ENCODE measurements at places on chromosomes 12 and 14. TPM values are rescaled to one million over a fixed set of nuclear protein-coding genes. Genes with fewer than 3 reads are reported as not detected.

The SIX6 gene
- not detected for total RNA-seq

- peaks cover 18% of the 10 kb centered on the region for H3K4me1 ChIP-seq
- H3K27ac ChIP-seq, result no peak overlapping the region
- peak; percentile 46 for DNase-seq
- peaks cover 13% of the 10 kb centered on the region for H3K27me3 ChIP-seq
- H3K4me3 ChIP-seq, result no peak overlapping the region
These were observed 2.0 kb upstream of the CHURC1 start for GRCh38 chr14:64912261-64912660.

DNA sequence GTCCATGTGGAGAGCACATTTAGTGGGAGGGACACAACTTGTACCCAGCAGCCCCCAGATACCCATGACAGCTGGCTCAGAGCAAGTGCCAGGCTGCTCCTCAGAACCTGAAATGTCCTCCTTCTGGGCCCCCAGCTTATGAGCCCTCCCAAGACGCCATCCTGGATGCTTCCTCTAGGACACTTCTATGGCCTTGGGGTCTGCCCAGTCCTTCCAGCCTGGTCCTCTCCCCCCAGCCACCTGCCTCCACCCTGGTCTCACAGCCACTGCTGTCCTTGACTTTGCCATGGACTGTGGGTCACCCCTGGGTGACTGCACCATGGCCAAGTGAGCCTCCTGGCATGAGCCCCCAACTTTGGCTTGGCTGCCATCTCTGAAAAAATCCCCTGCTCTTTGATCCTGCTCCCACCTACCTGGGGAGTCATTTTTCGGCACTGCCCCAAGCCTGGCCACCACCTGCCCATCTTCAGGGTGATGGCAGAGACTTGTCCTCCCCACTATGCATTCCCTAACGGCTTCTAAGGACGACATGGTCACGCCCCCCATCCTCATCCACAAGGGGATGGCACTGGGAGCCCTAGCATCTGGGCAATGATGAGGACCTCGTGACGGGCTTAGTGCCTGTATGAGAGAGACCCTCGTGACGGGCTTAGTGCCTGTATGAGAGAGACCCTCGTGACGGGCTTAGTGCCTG is 323.7 kb downstream of the TMEM121 start:
- H3K27me3 ChIP-seq, result no peaks in the 10 kb centered on the region
- DNase-seq, result no peak
- H3K4me3 ChIP-seq, result no peak overlapping the region

- no peaks in the 10 kb centered on the region for H3K4me1 ChIP-seq
- no peaks in the 10 kb centered on the region for H3K36me3 ChIP-seq
- H3K27me3 ChIP-seq, result no peaks in the 10 kb centered on the region
- no peak for DNase-seq
These were observed 59.9 kb downstream of the ACSS3 start for GRCh38 chr12:81137801-81138200.

- H3K27me3 ChIP-seq, result no peaks in the 10 kb centered on the region
- no peak overlapping the region for H3K4me3 ChIP-seq
- no peaks in the 10 kb centered on the region for H3K4me1 ChIP-seq
- no peaks in the 10 kb centered on the region for H3K36me3 ChIP-seq
- H3K27ac ChIP-seq, result no peak overlapping the region
These were observed 171.6 kb downstream of the CALM1 start for GRCh38 chr14:90568405-90568804.

DNA sequence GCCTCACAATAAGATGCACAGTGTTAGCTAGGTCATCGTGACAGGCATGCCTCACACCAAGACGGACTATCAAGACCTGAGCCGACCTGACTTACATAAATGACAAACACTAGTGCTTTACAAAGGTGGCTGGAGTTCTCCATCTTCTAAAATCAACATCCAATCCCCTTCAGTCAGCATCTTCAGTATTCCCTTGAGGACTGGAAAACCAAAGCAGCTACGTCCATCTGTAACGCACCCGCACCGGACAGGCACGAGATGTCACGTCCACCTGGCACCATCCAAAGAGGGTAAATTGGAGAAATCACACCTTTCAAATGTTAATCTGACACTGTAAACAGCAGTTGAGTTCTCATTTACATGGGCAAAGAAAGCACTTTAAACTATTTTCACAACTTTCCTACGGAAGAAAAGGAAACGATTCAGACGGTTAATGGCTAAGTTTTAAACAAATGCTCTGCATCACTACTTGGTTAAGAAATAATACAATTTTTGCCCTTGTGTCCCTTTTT is 130.2 kb downstream of the PRICKLE1 start:
- no peak overlapping the region for H3K4me3 ChIP-seq
- H3K27me3 ChIP-seq, result no peaks in the 10 kb centered on the region
- H3K36me3 ChIP-seq, result peaks cover 50% of the 10 kb centered on the region
- H3K4me1 ChIP-seq, result no peaks in the 10 kb centered on the region
- H3K27ac ChIP-seq, result no peak overlapping the region
- DNase-seq, result no peak

- H3K4me3 ChIP-seq, result no peak overlapping the region
- no peak overlapping the region for H3K27ac ChIP-seq
- no peaks in the 10 kb centered on the region for H3K27me3 ChIP-seq
- no peaks in the 10 kb centered on the region for H3K36me3 ChIP-seq
- no peak for DNase-seq
These were observed 84.6 kb downstream of the ARL6IP4 start for GRCh38 chr12:123064885-123065619.

- H3K36me3 ChIP-seq, result no peaks in the 10 kb centered on the region
- no peaks in the 10 kb centered on the region for H3K4me1 ChIP-seq
- no peak for DNase-seq
- H3K4me3 ChIP-seq, result no peak overlapping the region
These were observed 193.9 kb upstream of the PLXNC1 start for GRCh38 chr12:93954166-93955112.
